NCI-H2081 (cell line): ENCODE measurements at places on chromosomes 1 and 21.

- no peak for DNase-seq
These were observed 34.6 kb downstream of the IL12RB2 start for GRCh38 chr1:67342076-67342890.

- DNase-seq = no peak
These were observed 79.2 kb downstream of the CD34 start for GRCh38 chr1:207831517-207832327.

GRCh38 chr1:220313576-220313975 lies 41.3 kb upstream of the RAB3GAP2 start:
- no peak for DNase-seq

GRCh38 chr1:7322912-7323311 lies 448.2 kb upstream of the VAMP3 start:
- DNase-seq = no peak

DNA sequence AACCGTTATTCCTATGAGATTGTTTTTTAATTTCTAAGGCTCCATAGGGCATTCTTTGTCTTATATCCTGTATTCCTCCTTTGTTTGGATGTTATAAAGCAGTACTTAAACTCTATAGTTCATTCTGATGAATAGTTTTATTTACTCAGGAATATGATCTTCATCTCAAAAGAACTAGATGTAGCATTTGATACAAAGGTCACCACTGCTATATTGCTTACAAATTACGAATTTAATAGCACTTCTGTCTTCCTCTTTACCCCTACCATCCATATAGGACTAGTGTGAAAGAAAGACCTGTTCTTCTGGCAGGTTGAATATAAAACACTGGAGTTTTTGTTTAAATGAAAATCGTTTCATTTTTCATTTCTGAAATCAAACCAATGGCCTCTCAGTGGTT lies 468.1 kb upstream of the CXADR start:
- DNase-seq = no peak

DNA sequence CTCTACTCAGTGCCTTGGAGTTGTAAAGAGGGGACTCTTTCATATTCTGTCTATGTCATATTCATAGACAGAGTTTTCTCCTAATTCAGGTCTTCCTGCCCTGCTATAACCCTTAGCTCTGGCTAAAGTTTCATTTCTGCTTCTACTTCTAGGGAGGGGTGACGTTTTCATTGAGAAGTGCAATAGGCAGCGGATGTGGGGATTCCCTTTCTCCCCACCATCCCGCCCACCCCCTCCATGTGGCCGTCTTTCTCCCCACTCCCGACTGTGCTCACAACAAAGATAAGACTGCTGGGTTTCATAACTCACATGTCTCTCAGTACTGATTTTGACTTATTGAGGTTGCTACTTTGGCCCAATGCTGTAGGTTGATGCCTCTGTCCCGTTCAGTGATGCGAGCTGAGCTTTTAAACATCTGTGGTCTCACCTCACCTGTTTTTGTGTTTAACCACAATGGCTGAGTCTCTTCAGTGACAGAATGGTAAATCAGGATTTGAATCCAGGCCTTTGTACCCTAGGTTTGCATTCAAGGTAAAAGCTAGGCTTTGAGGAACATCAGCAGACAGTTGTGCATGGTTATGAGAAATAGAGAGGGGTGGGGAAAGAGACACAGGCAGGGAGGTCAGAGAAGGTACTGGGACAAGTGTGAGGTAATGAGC lies 7.8 kb upstream of the KIF14 start:
- DNase-seq = no peak

DNA sequence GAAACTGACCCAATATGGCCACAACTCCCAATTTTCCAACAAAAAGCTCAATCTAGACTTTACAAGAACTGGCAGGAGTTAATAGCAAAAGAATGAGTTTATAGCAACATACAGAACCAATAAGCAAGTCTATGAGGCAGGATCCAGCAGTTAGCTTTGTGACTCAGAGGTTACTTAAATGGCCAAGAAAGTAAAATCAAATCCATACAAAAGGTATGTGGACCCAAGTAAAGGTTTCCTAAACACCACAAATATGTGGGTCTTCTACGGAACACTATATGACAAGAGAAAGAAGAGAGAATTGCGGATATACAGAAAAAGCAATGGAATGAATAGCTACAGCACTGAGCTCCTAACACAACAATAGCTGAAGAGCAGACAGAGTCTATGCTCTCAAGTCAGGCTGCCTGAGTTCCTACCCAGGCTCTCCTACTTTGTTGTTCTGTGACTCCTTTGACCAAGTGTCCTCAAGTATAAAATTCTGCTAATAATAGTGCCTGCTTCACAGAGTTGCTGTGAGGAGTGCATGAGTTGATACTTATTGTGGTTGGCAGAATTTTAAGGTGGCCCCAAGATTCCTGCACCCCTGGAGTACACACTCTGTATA lies 204.3 kb downstream of the SMYD3 start:
- DNase-seq = no peak

- DNase-seq = peak; percentile 16
These were observed 167.0 kb downstream of the C1orf21 start for GRCh38 chr1:184553845-184554244.

- no peak for DNase-seq
These were observed 106.9 kb upstream of the F3 start for GRCh38 chr1:94648225-94649007.

GRCh38 chr1:231857609-231858135 lies 231.1 kb downstream of the DISC1 start:
- DNase-seq = no peak

DNA sequence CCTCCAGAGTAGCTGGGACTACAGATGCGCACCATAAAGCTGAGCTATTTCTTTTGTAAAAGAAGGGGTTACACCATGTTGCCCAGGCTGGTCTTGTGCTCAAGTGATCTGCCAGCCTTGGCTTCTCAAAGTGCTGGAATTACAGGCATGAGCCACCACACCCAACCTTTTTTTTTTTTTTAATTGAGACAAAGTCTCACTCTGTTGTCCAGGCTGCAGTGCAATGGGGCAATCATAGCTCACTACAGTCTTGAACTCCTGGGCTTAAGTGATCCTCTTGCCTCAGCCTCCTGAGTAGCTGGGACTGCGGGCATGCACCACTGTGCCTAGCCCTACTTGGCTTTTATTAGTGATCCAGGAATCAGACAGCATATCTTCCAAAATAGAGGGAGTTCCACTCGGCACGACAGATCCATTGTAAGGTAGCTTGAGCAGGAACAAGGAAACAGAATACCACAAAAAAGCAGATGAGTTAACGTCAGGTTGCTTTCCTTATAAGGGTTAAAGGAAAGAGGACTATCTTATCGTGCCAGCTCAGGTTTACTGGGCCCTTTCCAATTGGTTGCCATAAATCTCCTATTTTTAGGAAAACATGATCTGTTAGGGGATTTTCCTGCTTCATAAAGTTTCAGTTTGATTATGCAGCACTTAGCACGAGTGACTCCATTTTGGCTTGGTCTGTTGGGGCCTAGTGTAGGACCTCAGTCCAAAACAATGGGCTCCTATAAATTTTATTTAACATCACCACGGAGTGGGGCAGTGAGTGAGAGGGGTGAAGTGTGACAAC lies 45.2 kb downstream of the NENF start:
- DNase-seq = no peak

DNA sequence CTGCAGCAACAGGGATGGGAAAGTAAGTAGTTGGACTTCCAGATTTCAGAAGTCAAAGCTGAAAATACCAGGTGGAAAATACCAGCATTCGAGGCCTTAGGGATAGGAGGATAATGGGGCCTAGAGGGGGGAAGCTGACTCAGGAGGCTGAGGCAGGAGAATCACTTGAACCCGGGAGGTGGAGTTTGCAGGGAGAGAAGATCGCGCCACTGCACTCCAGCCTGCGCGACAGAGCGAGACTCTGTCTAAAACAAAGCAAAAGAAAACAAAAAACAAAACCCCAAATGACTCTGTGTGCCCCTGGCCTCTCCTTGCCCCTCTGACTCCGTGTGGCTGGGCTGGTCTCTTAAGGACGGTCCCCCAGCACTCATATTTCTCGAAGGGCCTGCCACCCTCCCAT lies 3.4 kb downstream of the SH2D2A start:
- no peak for DNase-seq

GRCh38 chr1:234621657-234622335 lies 11.8 kb upstream of the IRF2BP2 start:
- DNase-seq = peak; percentile 47

GRCh38 chr1:192133350-192133926 lies 24.8 kb upstream of the RGS18 start:
- no peak for DNase-seq

- no peak for DNase-seq
These were observed 8.0 kb upstream of the LCE5A start for GRCh38 chr1:152502496-152503180.

- peak; percentile 14 for DNase-seq
These were observed 35.7 kb downstream of the SDC3 start for GRCh38 chr1:30872948-30873263.

- DNase-seq = no peak
These were observed 12.8 kb upstream of the LBR start for GRCh38 chr1:225440380-225441221.

DNA sequence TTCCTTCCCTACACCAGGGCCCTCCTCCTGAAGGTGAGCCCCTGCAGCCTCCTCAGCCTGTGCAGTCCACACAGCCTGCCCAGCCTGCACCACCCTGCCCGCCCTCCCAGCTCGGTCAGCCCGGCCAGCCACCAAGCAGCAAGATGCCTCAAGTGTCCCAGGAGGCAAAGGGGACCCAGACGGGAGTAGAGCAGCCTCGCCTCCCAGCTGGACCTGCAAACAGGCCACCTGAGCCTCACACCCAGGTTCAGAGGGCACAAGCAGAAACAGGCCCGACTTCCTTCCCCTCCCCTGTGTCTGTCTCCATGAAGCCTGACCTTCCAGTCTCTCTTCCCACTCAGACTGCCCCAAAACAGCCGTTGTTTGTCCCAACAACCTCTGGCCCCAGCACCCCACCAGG lies 38.8 kb downstream of the ZBTB17 start:
- no peak for DNase-seq

GRCh38 chr1:76496871-76497270 lies 370.4 kb upstream of the ST6GALNAC5 start:
- no peak for DNase-seq

- no peak for DNase-seq
These were observed 34.5 kb upstream of the SYNC start for GRCh38 chr1:32736812-32737791.

- DNase-seq = no peak
These were observed 101.6 kb downstream of the AJAP1 start for GRCh38 chr1:4755864-4756504.

- no peak for DNase-seq
These were observed 20.4 kb upstream of the SLAMF9 start for GRCh38 chr1:159974350-159974965.

GRCh38 chr1:18989176-18989799 lies 32.8 kb upstream of the IFFO2 start:
- no peak for DNase-seq

DNA sequence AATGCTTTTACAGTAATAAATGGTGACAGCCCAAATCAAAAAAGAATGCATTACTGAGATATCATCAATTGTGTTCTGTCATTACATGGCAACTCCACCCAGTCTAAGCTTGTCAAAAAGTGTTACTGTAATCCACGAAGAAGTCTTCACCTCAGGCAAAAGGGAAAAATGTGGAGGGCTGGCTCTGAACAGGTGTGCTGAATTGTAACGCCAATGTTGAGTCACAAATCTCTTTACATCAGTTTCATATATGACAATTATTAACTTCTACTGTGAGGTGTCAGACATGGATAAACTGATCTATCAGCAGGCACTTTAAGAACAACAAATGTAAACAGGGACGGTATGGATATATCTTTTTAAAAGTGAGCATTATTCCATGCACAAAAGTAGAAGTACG lies 98.5 kb upstream of the DMRTA2 start:
- DNase-seq = no peak

- DNase-seq = no peak
These were observed 32.2 kb downstream of the KLHDC7A start for GRCh38 chr1:18512883-18513282.

- DNase-seq = no peak
These were observed 11.1 kb downstream of the TNNI3K start for GRCh38 chr1:74246315-74246714.

GRCh38 chr1:212139526-212140135 lies 104.1 kb downstream of the DTL start:
- no peak for DNase-seq

DNA sequence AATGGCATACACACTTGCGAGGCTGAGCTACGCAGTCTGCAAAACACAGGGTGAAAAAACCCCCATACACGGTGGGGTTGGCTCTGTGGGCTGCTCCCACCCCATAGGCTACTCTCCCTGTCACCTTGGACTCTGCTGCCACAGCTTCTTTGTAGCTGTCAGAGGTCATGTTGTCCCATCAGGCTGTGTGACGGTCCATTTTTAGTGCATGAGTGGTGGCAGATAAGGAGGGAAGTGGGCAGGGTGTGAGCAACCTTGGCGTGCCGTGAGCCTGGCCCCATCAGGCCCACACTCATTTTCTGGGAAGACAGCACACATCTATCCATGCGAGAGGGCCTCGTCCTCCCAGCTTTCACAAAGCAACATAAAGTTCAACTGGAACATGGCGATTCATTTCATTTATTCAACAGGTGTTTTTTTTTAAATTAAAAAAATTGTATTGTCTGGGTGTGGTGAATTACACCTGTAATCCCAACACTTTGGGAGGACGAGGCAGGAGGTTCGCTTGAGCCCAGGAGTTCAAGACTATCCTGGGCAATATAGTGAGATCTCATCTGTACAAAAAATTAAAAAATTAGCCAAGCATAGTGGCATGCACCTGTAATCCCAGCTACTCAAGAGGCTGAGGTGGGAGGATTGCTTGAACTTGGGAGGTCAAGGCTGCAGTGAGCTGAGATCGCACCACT lies 9.5 kb downstream of the GPR137B start:
- DNase-seq = no peak

DNA sequence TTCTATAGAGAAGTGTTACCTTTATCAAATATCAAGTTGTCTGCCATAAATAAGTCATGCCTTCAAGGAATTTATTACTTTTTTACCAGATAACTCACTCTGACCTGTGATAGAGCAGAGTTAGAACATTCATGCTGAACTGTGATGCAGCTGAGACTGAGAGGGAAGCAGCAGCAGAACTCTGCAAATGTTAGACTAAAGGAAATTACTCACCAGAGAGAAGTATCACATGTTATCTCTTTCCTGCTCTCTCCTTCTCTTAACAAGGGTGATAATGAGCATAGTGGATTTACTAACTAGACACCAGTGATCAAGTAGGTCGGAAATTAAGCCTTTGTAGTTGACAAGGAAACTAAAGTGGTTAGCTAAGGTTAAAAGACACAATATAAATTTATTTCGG lies 181.6 kb downstream of the RASAL2 start:
- no peak for DNase-seq

DNA sequence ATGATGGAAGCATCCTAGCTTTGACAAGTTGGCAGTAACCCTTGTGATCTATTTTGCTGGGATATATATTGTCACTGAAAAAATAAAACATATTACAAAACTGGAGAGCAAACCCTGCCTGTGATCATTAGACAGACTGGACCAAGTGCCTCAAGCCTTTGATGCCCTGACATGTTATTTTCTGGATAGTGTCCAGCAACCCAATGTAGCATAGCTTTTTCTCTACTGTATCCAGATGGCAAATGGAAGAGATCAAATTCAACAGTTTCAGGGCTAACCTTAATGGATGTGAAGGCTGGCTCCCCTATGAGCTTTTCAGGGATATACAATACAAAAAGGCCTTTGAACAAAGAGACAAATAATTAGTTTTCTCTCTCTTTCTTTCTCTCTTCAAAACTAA lies 25.1 kb downstream of the WARS2 start:
- peak; percentile 54 for DNase-seq
